ENCODE measurements at places on chromosomes 4 and X.

GRCh38 chr4:58732973-58733372 is 1622.8 kb upstream of the IGFBP7 start:
- no peaks in the 10 kb centered on the region for H3K36me3 ChIP-seq
- H3K27ac ChIP-seq, result no peak overlapping the region
- no peaks in the 10 kb centered on the region for H3K27me3 ChIP-seq
- H3K4me1 ChIP-seq, result no peaks in the 10 kb centered on the region
- H3K4me3 ChIP-seq, result no peak overlapping the region

GRCh38 chr4:142663828-142664227 is 182.3 kb downstream of the INPP4B start:
- H3K27ac ChIP-seq, result no peak overlapping the region
- H3K4me1 ChIP-seq, result no peaks in the 10 kb centered on the region
- no peak for DNase-seq
- H3K4me3 ChIP-seq, result no peak overlapping the region

GRCh38 chrX:10233696-10234095 is 76.9 kb downstream of the CLCN4 start:
- no peak overlapping the region for H3K4me3 ChIP-seq
- H3K4me1 ChIP-seq, result no peaks in the 10 kb centered on the region
- no peaks in the 10 kb centered on the region for H3K27me3 ChIP-seq
- no peaks in the 10 kb centered on the region for H3K36me3 ChIP-seq

DNA sequence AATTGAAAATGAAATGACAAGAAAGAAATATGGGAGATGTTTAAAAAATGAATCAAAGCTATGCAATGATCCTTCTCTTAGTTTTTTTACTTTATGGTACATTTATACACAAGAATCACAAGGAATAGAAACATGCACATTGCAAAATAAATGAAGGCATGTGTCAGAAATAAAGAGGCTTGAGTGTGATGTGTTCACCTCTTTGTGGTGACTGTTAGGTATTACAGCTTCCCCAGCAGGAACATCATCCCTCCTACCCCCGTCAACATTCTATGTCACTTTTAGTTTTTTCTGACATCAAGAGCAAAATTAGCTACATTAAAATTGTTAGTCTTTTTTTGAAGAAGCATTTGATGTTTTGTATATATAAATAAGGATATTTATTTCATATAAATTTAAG is 214.8 kb downstream of the SLC4A4 start:
- H3K27ac ChIP-seq, result no peak overlapping the region
- no peak for DNase-seq
- no peaks in the 10 kb centered on the region for H3K36me3 ChIP-seq

DNA sequence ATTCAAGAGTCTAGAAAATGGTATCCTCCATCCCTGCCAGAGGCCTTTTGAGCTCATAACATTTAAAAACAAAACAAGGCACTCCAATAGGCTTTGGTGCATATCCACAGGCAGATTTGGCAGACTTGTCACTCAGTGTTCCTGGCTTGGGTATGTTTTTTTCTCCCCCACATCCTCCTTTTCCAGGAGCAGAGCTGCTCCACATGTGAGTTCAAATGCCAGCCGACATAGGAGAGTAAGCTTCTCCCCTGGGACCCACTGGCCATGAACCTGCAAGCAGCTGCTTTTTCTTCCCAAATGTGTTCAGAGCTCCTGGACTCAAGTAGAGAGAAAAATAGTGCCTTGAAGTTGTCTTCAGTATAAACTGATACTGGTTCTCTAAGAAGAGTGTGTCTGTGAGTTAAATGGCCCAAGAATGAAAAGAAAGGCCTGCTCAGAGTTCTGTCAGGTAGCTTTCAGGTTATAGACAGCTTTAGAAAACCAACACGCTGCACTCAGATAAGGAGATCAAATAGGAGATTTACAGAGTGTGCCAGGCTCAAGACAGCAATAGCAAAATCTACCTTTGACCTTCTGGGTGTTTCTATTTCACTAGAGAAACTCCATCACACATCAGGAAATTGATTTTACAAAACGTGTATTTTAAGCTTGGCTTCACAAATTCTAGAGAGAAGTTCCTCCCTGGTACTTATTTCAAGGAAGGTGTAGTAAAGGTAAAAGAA is 162.5 kb upstream of the GALNT7 start:
- H3K4me1 ChIP-seq, result no peaks in the 10 kb centered on the region
- H3K36me3 ChIP-seq, result no peaks in the 10 kb centered on the region
- no peaks in the 10 kb centered on the region for H3K27me3 ChIP-seq

- H3K27me3 ChIP-seq, result no peaks in the 10 kb centered on the region
- DNase-seq, result no peak
Observed at GRCh38 chrX:150870487-150871340, 27.8 kb downstream of the CD99L2 start.

DNA sequence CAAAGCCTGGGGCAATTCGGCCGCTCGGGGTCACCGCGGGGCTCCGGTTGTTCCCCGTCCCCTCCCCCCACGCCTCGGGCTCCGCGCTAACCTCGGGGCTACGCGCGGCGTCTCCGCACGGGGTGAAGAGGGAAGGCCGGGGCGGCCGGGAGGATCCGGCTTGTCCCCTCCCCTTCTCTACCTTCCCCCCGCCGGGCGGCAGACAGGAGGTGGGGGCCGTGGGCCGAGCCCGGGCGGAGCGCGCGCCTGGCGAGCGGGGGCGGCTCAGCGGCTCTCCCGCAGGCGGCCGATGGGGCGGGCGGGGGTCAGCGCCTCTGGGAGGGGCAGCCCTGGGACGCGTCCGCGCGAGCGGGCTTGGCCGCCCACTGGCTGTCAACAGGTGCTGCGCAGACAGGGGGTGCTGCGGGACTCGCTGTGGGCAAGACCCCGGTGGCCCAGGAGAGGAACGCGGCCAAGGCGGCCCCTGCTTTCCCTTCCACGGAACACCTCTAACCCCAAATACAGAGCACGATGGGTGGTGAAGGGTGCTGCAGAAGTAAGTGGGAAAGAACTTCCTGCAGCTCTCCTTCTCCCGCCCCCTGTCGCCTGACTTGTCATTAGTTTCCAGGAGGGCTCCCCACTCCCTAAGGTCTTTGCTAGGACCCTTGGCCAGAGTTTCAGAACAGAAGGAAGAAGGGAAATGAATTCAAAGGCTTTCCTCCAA is at the start of gene PDGFC:
Gene PDGFC, minus strand, starts transcription at position 124 of the 703 bp plus-strand sequence. CDS start 896 bp downstream, outside the sequence.
- no peaks in the 10 kb centered on the region for H3K27me3 ChIP-seq
- H3K36me3 ChIP-seq, result no peaks in the 10 kb centered on the region
- peaks cover 39% of the 10 kb centered on the region for H3K4me1 ChIP-seq

DNA sequence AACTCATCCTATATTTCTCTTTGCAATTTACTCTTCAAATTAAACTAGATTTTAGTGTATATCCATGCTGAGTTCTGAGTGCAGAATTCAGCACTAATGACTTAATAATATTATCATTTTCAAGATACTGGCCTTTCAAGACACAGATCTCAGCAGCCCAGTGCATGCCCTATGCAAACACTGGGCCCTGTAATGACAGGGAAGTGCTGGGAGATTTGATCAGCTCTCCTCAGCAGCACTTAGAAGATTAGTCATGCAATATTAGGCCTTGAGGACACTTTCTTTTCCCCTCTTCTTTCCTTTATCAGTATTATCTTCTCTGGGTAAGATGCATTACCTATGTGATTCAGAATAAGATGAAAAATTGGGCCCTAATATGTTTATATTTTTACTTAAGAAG is 207.1 kb downstream of the PPP3CA start:
- no peak overlapping the region for H3K4me3 ChIP-seq
- DNase-seq, result no peak
- H3K27me3 ChIP-seq, result no peaks in the 10 kb centered on the region

DNA sequence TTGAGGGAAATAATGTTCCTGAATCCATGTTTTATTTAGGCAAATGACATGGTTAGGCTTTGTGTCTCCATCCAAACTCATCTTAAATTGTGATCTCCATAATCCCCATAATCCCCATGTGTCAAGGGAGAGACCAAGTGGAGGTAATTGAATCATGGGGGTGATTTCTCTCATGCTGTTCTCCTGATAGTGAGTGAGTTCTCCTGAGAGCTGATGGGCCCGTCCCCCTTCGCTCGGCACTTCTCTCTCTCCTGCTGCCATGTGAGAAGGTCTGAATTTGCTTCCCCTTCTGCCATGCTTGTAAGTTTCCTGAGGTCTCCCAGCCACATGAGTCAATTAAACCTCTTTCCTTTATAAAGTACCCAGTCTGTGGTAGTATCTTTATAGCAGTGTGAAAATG is 563.0 kb upstream of the NR3C2 start:
- H3K36me3 ChIP-seq, result no peaks in the 10 kb centered on the region
- DNase-seq, result no peak
- H3K27ac ChIP-seq, result no peak overlapping the region
- H3K27me3 ChIP-seq, result no peaks in the 10 kb centered on the region
- no peak overlapping the region for H3K4me3 ChIP-seq

- H3K4me3 ChIP-seq, result peak overlapping the region; percentile 78
- H3K4me1 ChIP-seq, result peaks cover 3% of the 10 kb centered on the region
- no peaks in the 10 kb centered on the region for H3K27me3 ChIP-seq
- H3K36me3 ChIP-seq, result no peaks in the 10 kb centered on the region
- DNase-seq, result no peak
Observed at GRCh38 chr4:78057600-78058550, 752 bp downstream of the FRAS1 start.

DNA sequence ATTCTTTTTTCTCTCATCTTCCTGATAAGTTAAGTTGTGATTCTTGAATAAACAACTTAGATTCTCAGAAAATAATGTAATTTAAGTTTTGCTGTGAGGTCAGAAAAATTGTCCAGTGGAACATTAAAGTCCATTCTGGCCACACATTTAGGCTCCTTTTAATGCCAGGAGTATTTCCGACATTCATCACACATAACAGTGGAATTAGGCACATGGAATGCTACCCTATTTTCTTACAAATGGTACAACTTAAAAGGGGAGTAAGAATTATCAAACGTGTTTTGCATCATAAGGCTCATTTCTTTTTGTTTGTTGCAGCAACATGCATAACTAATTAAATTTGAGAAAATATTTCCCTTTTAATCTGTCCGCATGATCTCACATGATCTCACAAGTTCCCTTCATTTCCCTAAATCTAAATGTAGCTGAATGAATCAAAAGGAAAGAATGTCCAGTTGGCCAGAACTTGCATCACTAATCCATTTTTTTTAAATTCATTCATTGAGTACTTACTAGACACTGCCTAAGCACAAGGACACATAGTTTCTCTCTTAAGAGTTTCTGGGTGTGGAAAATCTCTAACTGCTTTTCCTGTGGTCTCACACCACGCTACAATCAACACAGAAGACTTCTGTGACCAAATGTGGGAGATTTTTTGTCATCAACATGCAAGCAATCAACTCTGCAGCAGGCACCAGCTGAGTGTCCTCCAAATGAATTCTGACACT is 22.0 kb downstream of the SPARCL1 start:
- peak overlapping the region; percentile 32 for H3K4me3 ChIP-seq
- peaks cover 63% of the 10 kb centered on the region for H3K4me1 ChIP-seq
- H3K27ac ChIP-seq, result peak overlapping the region; percentile 75
- DNase-seq, result no peak
- H3K27me3 ChIP-seq, result no peaks in the 10 kb centered on the region

- no peaks in the 10 kb centered on the region for H3K27me3 ChIP-seq
- no peak for DNase-seq
- peak within 1 kb of the TSS; percentile 91 for H3K4me3 ChIP-seq
- H3K36me3 ChIP-seq, result no peaks in the 10 kb centered on the region
- H3K4me1 ChIP-seq, result peaks cover 5% of the 10 kb centered on the region
Observed at GRCh38 chr4:40749717-40750460, at the start of gene NSUN7. TSS of gene NSUN7 (plus strand) at chr4:40749955. CDS start at chr4:40750694, 739 bp downstream.

- DNase-seq, result no peak
- H3K27ac ChIP-seq, result no peak overlapping the region
- H3K4me3 ChIP-seq, result no peak overlapping the region
- no peaks in the 10 kb centered on the region for H3K27me3 ChIP-seq
- H3K4me1 ChIP-seq, result no peaks in the 10 kb centered on the region
Observed at GRCh38 chr4:66837279-66837922, 707.9 kb downstream of the CENPC start.

DNA sequence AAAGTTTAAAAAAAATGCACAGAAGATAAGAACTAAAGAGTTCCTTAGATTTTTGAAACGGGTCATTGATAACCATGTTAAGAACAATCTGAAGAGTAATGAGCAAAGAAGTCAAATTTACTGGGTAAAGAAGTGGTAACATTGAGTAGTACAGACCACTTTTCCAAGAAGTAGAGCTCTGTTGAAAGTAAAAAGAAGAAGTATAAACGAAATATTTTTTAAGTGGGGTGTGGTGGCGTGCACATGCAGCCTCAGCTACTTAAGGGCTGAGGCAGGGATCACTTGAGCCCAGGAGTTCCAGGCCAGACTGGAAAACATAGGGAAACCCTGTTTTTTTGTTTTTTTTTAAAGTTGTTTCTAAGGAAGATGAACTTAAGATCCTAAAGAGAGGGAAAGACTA is 68.5 kb downstream of the UBA6 start:
- H3K4me3 ChIP-seq, result no peak overlapping the region
- no peak for DNase-seq
- H3K27ac ChIP-seq, result no peak overlapping the region
- H3K4me1 ChIP-seq, result no peaks in the 10 kb centered on the region
